Calu3 (cell line): ENCODE measurements at places on chromosomes 7 and 10. TPM values are rescaled to one million over a fixed set of nuclear protein-coding genes. Genes with fewer than 3 reads are reported as not detected.

GRCh38 chr10:93080350-93081046 lies 6.8 kb downstream of the CYP26A1 start:
- DNase-seq: peak; percentile 66

- peak; percentile 21 for DNase-seq
Measured at GRCh38 chr10:124647421-124648130, 96.6 kb downstream of the FAM53B start.

DNA sequence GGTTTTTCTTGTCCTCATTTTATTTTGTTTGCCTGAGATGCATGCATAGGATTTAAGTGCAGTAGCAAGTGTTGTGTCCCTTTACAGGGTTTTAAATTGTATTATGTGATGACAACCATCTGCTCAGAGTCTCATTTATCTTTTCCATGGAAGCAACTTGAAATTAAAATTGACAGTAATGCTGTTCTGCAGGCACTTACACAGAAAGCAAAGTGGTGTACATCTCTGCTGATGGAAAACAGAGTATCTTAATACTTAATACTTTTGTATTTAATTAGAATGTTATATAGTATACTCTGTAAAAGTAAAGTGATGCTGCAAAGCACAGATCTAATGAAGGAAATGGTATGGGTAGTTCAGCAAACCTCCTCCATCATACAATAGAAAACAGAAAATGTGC lies 482.9 kb downstream of the POM121L12 start:
- DNase-seq: no peak

DNA sequence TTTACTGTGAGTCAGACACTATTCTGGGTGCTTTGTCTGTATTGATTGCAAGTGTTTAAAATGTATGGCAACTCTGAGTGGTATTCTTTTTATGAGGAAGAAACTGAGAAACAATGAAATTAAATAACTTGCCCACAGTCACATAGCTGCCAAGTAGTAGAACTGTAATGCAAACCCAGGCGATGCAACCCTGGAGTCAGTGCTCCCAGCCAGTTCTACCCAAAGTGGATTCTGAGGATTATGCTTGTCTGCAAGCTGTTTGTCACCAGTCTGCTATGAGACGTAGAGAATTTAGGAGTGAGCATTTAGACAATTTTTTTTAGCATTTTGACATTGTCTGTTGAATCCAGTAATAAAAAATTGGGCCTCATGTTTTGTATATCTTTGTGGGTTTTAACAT lies 306.0 kb upstream of the LRGUK start:
- no peak for DNase-seq

GRCh38 chr10:67385566-67385965 lies 310.4 kb downstream of the CTNNA3 start:
- no peak for DNase-seq

- DNase-seq: no peak
Measured at GRCh38 chr7:151978616-151979015, 22.4 kb downstream of the GALNTL5 start.

DNA sequence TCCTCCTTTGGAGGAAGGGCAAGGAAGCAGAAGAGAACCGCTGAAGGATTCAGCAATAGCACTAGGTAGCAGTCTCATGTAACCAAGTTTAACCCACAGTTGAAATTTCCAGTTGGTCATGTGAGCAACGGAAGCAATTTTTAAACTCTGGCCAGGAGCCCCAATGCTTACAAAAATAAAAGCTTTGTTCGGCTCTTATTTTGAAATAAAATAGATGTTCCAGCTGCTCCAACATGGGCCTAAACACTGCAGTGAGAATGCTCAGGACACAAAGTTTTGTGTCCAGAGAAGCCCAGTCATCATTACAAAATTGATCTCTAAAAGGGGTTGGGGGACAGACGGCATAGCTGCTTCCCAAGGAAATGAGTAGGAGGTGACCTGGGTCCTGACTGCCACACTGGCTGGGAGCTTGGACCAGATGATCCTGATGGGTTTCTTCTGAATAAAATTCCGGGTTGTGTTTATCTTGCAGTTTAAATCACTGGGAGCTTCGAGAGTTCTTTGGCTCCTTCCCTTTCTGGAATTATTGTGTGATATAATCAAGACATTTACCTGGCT lies 452 bp upstream of the TMEM140 start:
- DNase-seq: no peak

GRCh38 chr7:21771906-21772610 lies 173.6 kb downstream of the CDCA7L start:
- DNase-seq: no peak

- no peak for DNase-seq
Measured at GRCh38 chr7:151396328-151396970, 13.4 kb downstream of the WDR86 start.

DNA sequence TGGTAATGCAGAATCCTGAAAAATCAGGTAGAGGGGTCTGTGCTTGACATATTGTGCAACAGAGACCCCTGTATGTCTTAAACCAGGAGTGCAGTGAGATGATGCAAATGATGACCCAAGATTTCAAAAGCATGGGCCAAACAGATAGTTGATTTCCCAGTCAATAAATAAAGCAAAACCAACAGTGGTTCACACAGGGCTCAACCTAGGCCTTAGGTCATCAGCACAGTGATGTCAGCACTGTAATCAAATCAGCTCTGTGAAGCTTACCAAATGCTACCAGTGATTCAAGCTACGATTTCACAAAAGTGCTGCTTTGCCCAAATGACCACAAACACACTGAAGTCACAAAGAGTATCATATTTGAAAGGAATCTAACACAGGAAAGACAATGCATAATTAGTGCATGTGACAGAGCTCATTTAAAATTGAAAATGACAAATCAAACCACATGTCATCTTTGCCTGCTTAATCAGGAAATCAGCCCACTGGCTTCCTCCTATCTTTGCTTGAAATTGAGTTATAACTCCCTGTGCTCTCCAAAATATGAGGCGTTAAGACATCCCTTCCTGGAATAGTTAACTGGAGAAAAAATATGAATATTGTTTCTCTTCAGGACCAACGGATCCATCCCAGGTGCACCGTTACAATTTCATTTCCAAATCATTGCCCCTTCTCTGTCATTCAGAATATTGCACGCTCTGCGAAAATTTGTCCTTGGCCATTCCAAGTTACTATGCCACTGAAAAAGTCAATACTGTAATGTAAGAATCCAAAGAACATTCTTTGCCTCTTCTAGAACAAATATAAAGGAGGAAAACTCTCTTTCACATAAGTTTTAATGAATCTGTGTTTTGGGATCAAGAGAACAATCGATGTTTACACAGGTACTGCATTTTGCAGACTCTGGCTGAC lies 41.9 kb upstream of the ASL start:
- no peak for DNase-seq

DNA sequence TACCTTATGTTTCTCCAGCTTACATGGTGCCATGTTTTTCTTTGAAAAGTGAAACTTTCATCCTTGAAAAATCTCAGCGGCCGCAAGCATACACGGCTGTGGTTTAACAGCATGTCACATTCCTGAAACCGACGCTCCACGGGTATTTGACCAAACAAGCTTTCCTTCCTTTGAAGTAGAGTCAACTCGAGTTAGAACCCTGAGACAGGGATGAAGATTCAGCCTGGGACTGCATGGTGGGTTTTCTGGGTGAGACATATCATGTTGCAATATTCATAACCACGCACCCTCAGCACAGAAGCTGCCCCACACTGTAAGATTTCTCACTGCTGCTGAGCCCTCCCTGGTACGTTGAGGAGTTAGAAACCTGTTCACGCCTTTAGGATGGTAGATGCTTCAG lies 8.1 kb downstream of the CYP26A1 start:
- no peak for DNase-seq

The ZNF503 gene
- 12.5 and 12.8 TPM in 2 replicates for total RNA-seq

The ERVW-1 gene
- total RNA-seq: not detected in 2 replicates

The ADAM22 gene
- total RNA-seq: 3.0 and 3.2 TPM in 2 replicates
